ENCODE measurements at places on chromosomes 5 and 9. TPM values are rescaled to one million over a fixed set of nuclear protein-coding genes. Genes with fewer than 3 reads are reported as not detected.
A peak's percentile ranks its signal among the peaks of the same experiment; 100 is the strongest.

The PCDHB4 gene
- polyA plus RNA-seq = 2.4 TPM

The LCN2 gene
- 1.3 TPM for polyA plus RNA-seq

- no peak for DNase-seq
Observed at GRCh38 chr9:133107961-133108793, 12.9 kb downstream of the RALGDS start.

- DNase-seq = no peak
Observed at GRCh38 chr5:153569036-153569435, 78.6 kb downstream of the GRIA1 start.

- no peak for DNase-seq
Observed at GRCh38 chr5:31362529-31362900, 169.0 kb downstream of the CDH6 start.

DNA sequence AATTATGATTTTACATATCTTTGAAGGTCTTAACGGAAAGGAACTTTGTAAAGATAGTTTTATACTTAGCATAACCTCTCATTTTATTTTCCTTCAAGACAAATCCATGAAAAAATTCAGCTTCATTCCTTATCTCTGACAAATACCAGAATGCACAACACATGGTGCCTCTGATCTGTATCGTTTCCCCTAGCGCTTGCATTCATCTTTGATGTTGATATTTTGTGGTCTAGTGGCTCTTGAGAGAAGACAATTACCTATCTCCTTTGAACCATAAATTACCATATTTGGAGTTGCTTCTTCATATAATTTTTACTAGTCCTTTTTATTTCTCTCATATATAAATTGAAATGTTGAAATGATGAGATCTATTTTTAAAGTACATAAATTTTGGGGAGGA, 551.3 kb downstream of the PDE4D start:
- no peak for DNase-seq

GRCh38 chr9:137759649-137760321, 117.8 kb upstream of the CACNA1B start:
- no peak for DNase-seq

DNA sequence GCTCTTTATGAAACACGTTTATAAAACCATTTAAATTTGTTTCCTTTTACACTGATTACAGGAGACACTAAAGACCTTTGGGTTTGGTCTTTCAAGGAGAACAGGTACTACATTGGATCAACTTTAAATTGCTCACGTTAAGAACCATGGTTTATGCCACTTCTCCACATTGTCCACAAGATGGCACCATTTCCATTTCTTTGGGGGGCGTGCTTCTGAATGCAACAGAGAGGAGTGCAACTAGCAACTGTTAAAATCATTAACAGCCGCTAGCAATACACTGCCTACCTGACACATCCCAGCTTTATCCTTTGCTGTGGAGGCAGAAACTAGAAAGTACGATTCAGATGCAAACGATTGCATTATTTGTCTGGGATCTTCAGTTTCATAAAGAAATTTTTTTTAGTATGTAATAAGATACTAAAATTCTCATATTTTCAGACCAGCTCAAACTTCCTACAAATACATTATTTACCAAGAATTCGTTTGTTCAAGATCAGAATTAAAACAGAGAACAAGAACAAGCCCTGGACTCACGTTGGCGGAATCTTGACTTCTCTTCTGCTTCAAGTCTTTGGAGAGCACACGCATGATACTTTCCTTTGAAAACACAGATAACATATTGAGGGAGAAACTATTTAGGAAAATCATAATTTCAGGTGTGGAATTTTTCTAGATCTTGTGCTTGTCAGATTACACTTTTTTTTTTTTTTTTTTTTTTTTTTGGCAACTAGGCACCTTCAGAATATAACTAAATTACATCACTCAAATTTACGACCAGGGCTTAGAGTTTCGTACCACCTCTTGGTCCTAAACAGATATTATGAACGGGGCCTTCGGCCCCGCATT, 702 bp downstream of the CDC20B start:
- DNase-seq = peak; percentile 78

DNA sequence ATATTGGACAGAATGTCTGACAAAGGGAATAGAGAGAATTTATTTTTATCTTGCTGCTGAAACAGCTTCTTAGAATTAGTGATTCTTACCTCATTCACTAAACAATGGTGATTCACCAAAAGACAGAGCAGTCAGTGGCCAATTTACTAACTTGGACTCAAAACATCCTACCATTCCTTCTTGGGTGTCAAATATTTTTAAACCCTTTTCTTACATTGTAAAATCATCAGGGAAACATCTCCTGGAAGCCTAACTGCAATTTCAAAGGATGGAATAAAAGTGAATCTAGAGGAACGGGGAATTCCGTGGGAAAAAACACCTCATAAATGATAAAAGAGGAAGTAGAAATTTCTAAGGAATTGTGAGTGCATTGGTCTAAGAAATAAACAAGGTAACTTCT, 97.7 kb downstream of the LHFPL2 start:
- DNase-seq = no peak

Data from left renal pelvis (tissue), 4 donors.